ENCODE measurements at places on chromosomes 3 and 15.

GRCh38 chr15:81511138-81511537, 137.1 kb upstream of the TMC3 start:
- DNase-seq, result no peak

DNA sequence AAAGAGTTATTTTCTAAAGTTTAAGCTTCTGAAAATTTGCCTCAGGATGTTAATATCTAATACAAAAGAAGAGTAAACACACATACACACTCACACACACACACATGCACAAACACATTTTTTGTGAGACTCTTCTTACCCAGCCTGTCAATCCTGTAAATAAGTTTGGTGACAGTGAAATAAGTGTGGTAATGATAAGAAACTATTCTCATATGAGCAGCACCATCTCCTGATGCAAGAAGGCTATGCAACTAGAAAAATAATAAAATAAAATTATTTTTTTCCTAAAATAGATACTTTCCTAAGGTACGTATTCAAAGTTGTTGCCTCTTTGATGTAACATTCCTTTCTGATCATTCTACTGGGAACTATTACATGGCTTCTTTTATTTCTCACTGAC, 155.1 kb downstream of the MECOM start:
- no peak for DNase-seq

DNA sequence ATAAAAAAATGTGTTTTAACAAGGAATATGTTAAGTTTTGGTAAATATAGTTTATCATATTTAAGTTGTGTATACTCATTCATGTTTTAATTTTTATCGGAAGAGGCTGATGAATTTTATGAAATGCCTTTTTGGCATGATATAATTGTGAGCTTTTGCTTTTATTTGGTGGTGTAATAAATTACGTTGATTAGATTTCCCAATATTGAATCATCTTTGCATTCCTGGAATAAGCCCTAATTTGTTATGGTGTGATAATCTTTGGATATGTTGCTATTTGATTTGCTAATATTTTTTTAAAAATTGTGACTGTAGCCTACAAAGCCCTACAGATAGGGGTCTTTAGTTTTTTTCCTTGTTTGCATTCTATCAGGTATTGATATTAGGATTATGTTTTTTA, 107.4 kb downstream of the IGF1R start:
- DNase-seq, result no peak

DNA sequence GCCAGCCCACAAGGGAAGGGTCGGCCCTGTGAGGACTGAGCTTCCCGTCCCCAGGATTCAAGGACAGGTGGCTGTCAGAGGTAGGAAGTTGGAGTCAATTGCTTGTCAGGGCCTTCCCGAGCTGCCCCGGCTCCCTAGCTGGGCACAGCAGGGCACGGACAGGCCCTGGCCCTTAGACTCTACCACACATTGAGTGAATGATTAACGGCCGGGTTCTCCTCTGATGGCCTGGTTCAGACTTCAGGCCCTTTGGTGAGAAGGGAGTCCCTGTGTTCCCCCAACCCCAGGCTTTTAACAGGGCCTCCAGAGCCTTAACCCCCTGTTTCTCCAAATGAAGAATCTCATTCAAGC, 16.4 kb upstream of the FGD5 start:
- no peak for DNase-seq

DNA sequence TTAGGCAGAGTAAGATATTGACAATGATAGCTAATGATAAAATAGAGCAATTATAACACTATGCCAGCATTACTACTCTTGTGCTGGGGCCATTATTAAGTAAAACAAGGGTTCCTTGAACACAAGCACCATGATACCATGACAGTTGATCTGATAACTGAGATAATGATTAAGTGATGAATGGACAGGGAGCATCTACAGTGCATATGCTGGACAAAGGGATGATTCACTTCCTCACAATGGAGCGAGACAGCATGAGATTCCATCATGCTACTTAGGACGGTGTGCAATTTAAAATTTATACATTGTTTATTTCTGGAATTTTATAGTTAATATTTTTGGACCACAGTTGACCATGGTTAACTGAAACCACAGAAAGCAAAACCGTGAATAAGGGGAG, 156.6 kb downstream of the FHIT start:
- DNase-seq, result no peak

- no peak for DNase-seq
Measured at GRCh38 chr15:43872416-43873020, 45.7 kb downstream of the WDR76 start.

GRCh38 chr15:99614749-99615288, 49.0 kb downstream of the MEF2A start:
- DNase-seq, result no peak

GRCh38 chr3:23444386-23444785, 241.3 kb downstream of the UBE2E2 start:
- DNase-seq, result no peak

DNA sequence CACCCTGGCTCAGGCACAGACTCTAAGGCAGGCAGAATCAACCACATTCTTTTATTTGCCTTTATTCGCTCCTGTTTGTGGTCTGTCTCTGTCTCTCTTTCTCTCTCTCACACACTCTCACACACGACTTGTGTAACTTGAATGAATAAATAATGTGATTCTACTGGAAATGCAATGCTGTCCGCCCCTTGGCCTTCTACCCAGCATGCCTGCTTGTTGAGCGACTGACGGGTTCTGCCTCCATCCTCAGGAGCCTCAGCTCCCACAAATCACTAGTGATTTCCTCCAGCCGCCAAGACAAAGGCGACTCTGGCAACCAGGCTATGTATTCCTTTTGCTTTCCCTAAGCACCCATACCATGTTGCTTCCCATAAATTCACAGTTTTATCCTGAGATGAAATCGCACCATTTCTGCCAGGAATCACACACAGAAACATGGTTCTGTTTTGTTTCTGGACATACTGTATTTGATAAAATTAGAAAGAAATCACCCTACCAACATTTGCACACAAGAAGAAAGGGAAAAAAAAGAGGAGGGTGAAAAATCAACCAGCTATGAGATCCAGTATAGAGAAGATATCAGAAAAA, 460.8 kb downstream of the MAGI1 start:
- DNase-seq, result no peak

DNA sequence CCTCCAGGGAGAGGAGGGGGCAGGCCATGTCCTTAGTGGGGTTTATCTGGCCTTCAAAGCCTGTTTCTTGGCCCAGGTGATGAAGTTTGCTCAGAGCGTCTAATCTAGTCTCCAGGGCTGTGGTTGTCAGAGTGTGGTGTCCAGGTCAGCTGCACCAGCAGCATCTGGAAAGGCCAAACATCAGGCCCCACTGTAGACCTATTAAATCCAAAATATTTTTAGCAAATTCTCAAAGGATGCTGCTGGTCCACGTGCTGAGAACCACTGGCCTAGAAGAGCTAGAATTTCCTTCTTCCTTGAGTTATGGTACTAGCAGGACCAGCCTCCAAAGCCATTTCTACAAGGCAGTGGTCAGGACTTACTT, 28.9 kb downstream of the SLC28A1 start:
- DNase-seq, result no peak

GRCh38 chr3:40309925-40310695, 603 bp downstream of the EIF1B start:
- DNase-seq, result peak; percentile 28
